ENCODE measurements at places on chromosomes 12 and 14. TPM values are rescaled to one million over a fixed set of nuclear protein-coding genes. Genes with fewer than 3 reads are reported as not detected.
A peak's percentile ranks its signal among the peaks of the same experiment; 100 is the strongest.

LUM gene
- polyA plus RNA-seq, result 0.58 TPM

HOXC12 gene
- not detected for polyA plus RNA-seq

COL2A1 gene
- polyA plus RNA-seq, result not detected

PHLDA1 gene
- polyA plus RNA-seq, result 32.7 TPM

DNA sequence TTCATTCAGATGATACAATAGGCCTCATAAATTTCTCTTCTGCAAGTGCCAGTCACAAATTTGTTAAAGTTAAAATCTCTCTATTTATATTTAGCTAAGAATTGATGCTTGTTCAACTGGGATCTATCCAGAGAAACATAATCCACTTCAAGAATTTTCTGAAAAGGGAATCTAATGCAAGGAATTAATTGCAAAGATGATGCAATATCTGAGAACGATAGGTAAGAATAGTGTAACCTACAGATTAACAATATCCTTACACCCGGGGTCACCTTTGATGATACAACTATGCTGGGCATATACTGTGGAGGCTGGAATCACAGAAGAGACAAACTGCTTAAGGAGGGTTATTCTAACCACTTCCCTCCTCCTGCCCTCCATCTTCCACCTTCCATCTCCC, 295.1 kb downstream of the FOXG1 start:
- no peak for DNase-seq

GRCh38 chr14:101888182-101888581, 76.2 kb upstream of the DYNC1H1 start:
- DNase-seq, result no peak

DNA sequence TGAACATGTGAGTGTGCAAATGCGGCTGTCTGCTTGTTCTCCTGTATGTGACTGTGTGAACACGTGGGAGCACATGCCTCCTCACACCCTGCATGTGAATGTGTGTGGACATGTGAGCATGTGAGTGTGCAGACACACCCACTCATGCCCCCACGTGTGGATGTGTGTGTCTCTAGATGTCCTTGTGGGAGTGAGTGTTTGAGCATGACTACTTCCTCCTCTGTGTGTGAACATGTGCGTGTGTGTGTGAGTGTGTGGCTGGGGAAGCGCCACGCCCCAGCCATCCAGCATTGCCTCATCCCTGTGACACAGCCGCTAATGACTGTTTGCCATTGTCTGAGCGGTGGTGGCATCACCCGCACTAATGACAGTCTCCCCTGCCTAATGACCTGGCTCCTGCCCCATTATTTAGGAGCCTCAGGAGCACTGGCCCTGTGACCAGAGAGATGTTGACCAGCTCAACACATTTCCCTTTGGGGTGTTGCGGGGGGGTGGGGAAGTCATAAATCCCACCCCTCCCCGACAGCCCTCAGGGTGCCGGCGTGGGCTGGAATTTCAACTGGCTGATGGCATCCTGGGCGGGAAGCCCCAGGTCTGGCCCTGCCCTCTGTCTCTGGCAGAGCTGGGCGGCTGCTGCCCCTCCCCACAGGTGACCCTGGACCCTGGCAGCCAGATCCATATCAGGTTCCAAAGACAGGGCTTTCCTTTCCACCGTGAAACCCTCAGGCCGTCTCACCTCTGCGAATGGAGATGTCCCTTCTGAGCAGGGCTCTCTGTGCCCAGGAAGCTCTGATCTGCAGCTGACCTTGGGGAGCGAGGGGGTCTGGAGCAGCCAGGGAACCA, 11.5 kb upstream of the KRT80 start:
- peak; percentile 96 for DNase-seq

DNA sequence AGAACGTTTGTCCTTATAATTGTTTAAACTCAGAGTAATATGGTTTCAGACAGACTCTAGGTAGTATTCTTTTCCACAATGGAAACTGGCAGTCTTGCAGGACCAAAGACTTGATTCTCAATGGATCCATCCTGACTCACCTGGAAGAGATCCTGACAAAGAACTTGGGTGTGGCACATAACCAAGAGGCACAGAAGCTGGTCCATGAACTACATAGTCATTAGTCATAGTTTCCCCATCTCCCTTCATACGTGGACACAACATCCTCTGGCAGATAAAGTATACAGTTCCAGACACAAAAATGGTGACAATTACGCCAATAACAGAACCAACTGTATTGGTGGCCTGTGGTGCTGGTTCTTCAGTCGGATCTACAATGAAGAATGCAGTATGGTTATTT, 55.8 kb downstream of the BCL2L14 start:
- no peak for DNase-seq

DNA sequence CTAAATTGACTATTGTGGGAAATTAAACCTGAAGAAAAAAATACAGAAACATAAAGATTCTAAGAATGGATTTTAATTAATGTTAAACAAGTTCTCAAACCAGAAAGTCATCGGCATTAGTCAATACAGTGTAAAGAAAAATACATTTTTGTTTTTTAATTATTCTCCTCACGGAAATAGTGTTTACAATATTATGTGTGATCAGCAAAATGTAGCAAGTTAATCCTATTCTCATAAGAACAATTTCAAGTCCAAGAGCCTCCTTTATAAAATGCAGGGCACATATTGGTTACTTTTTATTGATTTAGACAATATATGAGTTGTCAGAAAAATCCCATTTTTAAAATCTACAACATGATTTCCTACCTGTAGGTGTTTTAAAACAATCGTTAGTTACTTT, 158.0 kb upstream of the MGAT4C start:
- no peak for DNase-seq

GRCh38 chr14:53109105-53110041, 43.8 kb downstream of the DDHD1 start:
- no peak for DNase-seq

DNA sequence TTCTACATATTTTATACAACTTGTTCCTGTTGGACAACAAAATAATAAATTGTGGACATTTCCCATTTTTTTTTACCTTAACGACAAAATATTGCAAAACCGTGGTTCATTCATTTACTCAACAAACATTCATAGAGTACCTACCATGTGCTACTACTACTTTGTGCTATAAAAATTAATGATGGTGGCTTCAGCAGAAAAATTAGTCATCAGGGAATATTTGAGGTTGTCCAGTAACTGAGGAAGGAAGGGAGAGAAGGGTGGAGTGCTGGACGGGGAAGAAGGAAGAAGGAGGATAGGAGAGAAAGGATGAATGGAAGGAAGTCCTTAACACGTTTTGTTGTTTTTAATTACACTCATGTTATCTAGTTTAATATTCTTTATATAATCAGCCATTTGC, 53.7 kb downstream of the PPFIBP1 start:
- DNase-seq, result no peak

GRCh38 chr12:459430-460258, at the start of gene B4GALNT3:
Gene B4GALNT3 (plus strand): TSS chr12:459939. CDS start chr12:460377, 438 bp downstream.
- peak; percentile 32 for DNase-seq

- DNase-seq, result no peak
Measured at GRCh38 chr14:52730709-52731111, 744 bp downstream of the STYX start.

DNA sequence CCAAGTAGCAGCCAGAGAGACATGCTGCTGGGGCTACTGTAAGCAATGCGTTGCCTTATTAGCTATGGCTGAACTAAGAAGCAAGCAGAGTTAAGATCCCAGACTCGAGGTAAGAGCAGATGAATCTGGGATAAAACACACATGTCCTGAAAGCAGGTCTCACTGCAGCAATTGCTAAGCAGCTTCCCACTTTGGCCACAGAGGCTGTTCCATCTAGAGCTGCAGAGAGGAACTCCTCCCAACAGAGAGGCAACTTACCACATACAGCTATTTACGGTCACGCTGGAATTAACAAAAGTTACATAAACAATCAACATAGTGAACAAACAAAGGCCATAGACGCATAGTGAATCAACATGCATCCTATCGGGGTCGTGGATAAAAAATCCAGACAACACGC, 90.2 kb downstream of the KSR2 start:
- DNase-seq, result no peak

GRCh38 chr14:87944987-87945604, 47.9 kb downstream of the GALC start:
- DNase-seq, result no peak

DNA sequence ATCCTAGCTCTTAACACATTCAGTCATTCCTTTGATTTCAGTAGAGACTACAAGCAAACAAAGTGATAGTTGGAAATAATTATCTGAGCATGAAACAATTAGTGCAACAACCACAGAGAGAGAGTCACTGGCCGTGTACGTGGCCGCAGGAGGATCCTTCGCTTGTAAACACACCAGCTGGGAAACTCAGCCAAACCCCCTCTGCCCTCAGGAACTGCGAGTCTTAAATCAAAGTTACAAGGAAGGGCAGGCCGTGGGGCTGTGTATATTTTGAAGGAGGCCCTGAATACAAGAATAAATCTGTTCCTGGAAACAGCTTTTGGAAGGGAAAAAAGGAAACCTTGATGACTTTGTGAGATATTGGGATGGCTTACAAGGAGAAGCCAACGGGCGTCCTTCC, 164.5 kb downstream of the ANO2 start:
- no peak for DNase-seq

- no peak for DNase-seq
Measured at GRCh38 chr12:71601546-71601945, 62.1 kb downstream of the ZFC3H1 start.

GRCh38 chr12:6329703-6330064, 12.2 kb downstream of the TNFRSF1A start:
- DNase-seq, result no peak

GRCh38 chr14:64812412-64812811, 67.3 kb downstream of the SPTB start:
- no peak for DNase-seq

- no peak for DNase-seq
Measured at GRCh38 chr12:119222222-119222951, 43.7 kb downstream of the HSPB8 start.

DNA sequence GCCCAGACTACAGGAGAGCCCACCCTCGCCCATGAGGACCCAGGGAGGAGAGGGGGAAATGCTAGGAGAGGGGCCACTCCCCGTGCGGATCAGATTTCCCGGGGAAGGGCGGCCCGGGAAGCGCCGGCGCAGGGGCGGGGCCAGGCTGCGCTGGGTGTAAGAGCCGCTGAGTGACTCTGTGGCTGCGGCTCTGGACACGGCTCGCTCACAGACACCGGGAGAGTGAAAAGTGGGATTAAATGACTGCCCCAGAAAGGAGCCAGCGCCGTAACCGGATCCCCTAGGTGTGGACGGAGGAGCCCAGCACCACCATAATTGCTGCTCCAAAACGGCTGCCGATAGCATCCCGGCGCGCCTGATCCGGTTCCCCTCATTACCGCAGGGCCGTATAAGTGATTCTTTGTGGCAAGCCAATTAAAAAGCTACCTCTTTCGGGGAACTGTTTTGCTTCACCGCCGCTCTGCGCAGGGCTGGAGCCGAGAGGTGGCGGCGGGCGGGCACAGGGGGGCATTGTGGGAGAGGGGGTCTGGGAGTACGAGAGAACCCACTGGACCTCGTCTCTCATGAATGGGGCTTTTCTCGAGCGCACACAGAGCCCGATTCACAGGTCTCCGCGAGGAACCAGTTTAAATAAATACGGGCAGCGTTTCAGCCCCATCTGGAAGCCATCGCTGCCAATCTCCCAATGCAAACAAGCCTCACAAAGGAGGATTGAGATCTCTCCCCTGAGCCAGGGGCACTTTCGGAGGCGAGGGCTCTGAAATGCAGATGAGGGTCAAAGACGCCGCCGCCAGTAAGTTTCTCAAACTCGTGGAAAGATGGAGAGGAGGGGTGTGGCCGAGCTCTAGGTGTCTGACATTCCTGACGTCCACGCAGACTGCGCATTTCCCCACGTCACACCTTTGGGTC, 2.5 kb downstream of the COL2A1 start:
- peak; percentile 75 for DNase-seq

- no peak for DNase-seq
Measured at GRCh38 chr12:9742661-9743060, 9.8 kb upstream of the CLECL1 start.

DNA sequence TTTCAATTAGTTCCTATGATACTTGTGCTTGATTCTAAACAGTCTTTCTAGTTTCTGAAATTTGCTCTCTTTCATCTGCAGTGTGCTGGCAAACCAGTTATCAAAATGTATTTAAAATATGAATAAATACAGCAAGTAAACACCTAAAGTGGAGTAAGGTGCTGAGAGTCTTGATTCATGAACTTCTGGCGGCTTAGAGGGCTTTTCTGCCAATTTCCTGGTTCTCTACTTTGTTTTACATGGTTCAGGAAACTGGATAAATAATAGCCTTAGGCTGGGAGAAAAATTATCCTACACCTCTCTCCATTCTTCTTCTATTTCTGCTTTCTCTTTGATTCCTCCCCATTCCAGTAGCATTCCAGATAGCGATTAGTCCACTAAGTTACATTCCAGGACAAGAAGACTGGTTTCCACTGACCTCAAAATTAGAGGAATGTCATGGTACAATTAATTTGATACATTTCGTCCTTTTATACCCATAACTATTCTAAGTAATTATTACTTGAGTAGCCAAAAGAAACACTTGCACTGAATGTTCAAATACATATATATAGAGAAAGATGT, 14.9 kb downstream of the ATP2B1 start:
- no peak for DNase-seq

- no peak for DNase-seq
Measured at GRCh38 chr14:32477396-32477795, 148.3 kb downstream of the AKAP6 start.

DNA sequence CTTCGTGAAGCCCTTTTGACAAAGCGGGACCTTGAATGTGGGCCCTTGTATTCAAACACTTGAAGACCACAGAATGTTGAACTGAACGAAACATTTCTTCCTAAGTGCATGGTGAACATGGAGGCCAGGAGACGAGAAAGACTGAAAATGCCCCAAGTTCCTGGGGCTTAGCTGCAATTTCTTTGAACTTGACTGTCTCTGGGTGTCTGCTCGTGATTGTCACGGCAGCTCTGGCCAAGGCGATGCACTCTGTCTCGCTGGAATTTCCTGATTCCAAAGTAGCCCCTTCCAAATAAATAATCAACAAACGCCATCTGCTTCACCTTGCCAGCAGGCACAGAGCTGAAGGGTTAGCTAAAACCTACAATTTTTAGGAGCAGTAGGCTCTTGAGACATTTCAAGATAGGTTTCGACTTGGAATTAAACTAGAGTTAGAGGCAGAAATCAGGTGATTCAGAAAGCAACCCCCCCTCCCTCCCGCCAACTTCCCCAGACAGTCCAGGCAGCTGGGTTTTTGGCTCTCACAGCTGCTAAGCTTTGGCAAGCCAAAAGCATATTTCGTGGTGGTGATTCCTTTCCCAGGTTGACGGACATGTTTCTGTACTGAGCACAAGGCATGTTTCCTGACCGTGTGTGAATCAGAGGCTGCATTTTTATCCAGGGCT, 13.5 kb upstream of the IRF2BPL start:
- DNase-seq, result no peak

DNA sequence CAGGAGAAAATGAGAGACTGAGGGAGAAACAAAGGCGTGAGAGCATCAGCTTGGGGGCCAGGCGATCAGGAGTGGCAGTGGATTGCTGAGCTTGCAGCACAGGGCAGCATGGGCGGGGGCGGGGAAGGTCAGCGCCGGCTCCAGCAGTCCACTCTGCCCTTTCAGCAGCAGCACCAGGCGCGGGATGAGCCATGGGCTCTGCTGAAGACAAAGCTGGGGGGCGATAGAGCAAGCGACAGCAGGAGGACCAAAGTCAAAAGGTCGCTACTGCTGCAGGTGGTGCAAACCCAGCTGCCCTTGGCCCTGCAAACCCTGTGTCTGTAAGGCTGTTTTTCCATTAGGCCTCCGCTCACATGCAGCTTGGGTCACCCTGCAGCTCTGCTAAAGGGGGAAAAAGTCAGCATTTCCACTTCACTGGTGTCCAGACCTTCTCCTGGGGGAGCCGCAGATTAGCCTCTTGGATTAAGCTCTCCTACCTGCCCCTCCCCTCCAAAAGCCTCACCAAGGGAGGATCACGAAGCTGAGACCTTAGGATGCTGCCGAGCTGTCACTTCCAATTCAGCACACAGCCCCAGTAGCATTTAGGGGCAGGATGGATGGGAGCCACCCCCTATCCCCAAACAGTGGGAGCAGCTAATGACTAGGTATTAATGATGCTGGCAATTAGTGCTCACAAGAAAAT, 204.8 kb downstream of the DPF3 start:
- DNase-seq, result no peak

Data from A549 (cell line).